ENCODE measurements at places on chromosomes 7 and 10.

DNA sequence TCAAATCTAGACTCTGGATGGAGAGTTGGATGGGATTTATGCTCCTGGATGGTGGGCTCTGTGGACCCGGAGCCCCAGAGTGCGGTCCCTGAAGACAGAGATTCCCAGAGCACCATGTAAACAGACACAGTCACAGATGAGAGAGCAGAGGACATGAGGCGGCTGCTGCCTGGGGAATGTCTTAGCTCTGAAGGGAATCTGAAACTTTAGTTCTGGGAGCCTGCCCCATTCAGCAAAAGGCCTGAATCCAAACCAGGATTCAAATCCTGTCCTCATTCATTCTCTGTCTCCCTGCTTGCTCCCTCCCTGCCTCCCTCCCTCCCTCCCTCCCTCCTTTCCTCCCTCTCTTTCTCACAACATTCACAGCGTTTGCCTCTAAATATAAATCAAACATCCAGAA is 49.5 kb upstream of the CALD1 start:
- no peak for DNase-seq

DNA sequence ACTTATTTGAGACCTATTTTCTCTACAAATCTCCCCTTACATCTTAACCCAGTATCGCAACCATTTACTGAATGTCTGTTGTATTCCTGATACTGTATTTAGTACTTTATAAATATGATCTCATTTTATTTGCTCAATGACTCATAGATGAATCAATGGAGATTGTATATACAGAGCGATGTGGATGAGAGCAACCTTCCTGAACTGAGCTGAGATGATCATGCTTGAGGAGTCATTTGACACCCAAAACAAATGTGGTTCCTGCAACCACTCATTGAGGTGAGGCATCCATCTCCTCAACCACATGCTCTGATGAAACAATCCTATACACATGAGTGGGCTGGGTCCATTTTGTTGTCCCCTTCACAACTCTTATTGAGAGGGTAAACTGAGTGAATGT is 250.0 kb downstream of the CDC14C start:
- no peak for DNase-seq

DNA sequence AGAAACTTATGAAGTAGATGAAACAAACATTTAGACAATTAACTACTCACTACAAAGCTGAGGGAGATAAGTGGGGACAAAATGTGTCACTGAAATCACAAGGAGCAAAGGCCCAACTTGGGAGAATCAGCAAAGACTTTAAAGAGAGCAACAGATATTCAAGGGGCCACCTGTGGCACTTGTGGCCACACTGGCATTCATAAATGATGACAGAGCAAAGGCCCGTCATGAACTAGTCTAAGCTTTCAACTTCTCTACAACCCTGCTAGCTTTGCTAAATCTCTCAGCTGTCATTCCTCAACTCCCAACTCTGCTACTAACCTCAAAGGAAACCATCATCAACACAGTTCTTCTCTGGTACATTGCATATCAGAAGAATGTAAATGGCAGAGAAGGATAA is 178.4 kb downstream of the CPEB3 start:
- no peak for DNase-seq

DNA sequence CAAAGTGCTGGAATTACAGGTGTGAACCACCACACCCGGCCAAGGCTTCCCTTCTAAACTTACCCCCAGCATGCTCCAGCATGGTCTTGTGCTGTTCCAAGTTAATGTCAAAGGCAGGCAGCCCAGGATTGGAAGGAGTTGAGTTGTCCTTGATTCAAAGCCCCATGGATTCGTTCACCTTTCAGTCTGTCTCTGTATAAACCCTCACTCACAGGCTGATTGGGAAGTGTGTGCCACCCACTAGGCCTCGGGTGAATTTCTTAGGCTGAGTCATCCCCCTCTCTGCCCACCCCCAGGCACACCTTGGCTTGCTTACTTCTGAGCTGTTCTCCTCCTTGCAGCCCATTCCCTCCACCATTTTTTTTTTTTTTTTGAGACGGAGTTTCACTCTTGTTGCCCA is 13.3 kb upstream of the PRDX3 start:
- no peak for DNase-seq

- DNase-seq = no peak
Observed at GRCh38 chr7:47352394-47352968, 229.4 kb downstream of the TNS3 start.

GRCh38 chr7:120480472-120480871 is 207.5 kb downstream of the KCND2 start:
- no peak for DNase-seq

DNA sequence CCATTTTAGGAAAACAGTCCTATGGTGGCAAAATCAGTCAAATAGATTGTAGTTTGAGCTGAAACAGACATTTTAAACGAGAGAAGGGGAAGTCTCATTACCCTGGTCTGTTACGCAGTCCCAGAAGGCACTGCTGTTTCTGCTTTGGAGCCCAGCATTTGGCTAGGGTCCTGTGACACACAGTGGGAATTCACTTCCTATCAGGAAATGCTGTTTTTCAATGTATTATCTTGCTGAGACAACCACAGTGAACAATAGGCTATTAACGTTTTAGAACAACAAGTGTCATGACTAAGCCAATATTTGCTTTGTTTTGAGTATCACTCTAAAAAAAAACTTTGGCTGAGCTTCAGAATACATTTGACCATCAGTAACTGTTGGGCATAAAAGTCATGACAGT is 74.1 kb downstream of the ADD3 start:
- no peak for DNase-seq

Data from mesenteric fat pad (tissue), 1 donor.